ENCODE measurements at places on chromosomes 12 and 14.

DNA sequence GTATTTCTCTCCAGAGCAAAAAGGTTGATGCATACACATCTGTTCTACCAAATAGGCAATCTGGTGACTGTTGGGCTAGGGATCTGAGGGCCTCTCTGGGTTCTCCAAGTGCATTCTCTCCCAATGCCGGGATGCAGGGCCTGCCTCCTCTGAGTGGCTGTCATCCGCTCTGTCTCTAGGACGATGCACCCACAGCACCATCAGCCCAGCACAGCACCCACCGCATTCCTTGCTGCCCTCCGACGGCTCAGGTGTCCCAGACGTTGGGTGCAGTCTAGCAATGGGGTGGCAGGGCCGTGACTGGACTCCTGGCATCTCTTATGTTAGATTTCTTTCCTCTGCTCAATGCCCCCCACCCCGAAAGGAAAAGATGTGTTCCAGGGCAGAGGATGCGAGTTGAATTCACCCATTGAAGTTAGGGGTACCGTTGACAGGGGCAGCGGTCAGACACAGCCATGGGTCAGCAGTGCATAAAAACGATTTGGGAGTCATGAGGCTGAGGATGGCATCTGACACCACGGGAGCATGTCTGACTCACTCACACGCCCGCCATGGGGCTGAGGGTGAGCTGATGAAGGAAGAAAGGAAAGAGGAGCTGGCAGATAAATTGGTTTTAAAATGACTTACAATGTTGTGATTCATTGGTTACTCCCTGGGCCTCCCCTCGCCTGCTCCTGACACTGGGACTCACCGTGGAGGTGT is 93.2 kb upstream of the C14orf180 start:
- no peak for DNase-seq

- DNase-seq: no peak
These were observed 39.4 kb downstream of the NCOR2 start for GRCh38 chr12:124527861-124528561.

- peak; percentile 26 for DNase-seq
These were observed 38.2 kb upstream of the OAS1 start for GRCh38 chr12:112868459-112869041.

GRCh38 chr12:62268956-62269355 is 8.8 kb downstream of the USP15 start:
- DNase-seq: no peak

DNA sequence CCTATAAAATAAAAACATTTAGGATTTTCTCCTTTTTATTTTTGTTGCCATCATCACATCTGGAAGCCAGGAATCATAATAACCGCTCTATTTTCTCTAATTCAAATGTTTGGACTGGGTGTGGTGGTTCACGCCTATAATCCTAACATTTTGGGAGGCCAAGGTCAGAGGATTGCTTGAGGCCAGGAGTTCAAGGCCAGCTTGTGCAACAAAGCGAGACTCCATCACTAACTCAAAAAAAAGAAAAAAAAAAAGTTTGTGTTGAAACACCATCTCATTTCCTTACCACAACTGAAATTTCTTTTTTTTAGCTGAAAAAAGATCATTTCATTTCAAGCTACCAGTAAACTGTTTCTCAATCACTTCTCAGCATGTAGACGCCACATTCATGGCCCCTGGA is 8.8 kb upstream of the BAZ1A start:
- DNase-seq: no peak

DNA sequence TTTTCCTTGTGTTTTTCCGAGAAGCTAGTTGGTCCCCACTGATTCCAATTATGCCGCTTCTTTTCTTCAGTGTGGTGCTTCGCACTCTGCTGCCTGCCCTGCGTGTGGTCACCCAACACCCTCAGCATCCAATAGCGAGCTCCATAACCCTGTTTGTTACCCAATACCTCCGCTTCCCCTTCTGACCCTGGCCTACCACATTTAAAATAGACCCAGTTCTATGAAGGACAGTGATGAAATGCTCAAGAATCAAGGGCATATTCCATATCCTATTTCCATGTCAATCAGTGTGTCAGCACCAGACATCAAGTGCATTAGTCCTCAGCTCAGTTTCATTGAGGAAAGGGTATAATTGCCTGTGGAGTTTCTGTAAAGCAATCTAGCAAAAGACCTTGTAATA is 9.5 kb downstream of the NDRG2 start:
- DNase-seq: no peak

GRCh38 chr14:79278286-79278797 is 933.0 kb downstream of the DIO2 start:
- DNase-seq: no peak

- peak; percentile 26 for DNase-seq
These were observed 593 bp downstream of the CFL2 start for GRCh38 chr14:34713681-34714319.

DNA sequence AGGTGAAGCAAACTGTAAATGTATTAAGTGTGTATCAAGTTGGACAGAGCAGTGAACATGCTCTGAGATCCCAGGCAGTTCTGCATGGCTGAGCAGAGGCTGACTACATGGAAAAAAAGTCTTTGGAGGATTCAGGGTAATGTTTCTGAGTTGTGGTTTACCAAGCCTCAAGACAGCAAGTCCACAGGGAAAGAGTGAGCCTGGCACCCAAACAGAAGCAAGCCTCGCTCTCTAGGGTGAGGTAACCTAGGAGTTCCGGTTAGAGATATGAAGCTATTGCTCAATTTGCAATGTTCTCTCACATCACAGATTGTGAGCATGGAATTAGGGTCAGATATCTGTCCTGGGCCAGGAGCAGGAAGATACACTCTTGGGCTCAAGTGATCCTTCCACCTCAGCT is 158.6 kb downstream of the MON2 start:
- DNase-seq: no peak

GRCh38 chr14:68924186-68925158 is 54.6 kb downstream of the ACTN1 start:
- no peak for DNase-seq

GRCh38 chr12:53078425-53079225 is 565 bp downstream of the SPRYD3 start:
- no peak for DNase-seq

DNA sequence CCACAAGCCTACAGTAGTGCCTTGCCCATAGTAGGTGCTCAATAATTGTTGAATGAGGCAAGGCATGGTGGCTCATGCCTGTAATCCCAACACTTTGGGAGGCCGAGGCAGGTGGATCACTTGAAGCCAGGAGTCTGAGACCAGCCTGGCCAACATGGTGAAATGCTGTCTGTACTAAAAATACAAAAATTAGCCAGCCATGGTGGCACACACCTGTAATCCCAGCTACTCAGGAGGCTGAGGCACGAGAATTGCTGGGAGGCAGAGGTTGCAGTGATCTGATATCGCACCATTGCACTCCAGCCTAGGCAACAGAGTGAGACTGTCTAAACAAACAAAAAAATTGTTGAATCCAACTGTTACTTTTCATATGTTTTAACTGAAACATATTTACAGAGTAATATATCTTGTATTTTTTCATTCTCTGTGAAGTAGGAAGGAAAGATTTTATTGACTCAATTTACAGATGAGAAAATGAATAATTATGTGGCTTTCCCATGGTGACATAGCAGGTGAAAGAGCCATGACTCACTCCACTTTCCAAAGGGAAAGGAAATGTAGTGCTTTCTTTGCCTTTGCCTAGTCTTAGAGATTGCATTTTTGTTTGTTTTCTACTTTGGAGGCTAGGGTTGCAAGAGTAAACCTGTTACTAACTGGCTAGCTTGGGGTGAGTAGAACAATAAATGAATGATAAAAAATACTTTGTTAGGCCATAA is 95.4 kb upstream of the SLC38A4 start:
- DNase-seq: no peak

GRCh38 chr14:61662437-61663311 is 32.6 kb upstream of the HIF1A start:
- peak; percentile 73 for DNase-seq

DNA sequence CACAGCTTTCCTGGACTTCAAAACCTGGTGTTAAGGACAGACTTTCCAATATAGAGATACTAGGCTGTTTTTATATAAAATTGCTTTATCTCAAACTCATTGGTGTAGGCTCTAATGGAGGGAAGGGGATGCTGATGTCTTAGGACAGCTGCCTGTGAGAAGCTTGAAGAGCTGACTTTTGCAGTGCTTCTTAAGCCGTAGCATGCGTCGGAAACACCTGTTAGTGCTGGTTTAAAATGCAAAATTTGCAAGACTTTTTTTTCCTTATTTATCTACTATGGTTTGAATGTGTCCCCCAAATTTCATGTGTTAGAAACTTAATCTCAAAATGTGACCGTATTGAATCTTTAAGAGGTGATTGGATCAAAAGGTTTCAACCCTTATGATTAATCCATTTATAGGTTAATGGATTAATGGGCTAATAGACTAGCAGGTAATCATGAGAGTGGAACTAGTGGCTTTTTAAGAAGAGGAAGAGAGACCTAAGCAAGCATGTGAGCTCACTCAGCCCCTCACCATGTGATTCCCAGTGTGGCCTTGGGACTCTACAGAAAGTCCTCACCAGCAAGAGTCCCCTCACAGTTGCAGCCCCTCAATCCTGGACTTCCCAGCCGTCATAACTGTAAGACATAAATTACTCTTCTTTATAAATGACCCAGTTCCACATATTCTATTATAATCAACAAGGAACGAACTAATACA is 60.9 kb upstream of the FUT8 start:
- DNase-seq: peak; percentile 48

- DNase-seq: no peak
These were observed 85.1 kb upstream of the DAAM1 start for GRCh38 chr14:59103396-59103795.

DNA sequence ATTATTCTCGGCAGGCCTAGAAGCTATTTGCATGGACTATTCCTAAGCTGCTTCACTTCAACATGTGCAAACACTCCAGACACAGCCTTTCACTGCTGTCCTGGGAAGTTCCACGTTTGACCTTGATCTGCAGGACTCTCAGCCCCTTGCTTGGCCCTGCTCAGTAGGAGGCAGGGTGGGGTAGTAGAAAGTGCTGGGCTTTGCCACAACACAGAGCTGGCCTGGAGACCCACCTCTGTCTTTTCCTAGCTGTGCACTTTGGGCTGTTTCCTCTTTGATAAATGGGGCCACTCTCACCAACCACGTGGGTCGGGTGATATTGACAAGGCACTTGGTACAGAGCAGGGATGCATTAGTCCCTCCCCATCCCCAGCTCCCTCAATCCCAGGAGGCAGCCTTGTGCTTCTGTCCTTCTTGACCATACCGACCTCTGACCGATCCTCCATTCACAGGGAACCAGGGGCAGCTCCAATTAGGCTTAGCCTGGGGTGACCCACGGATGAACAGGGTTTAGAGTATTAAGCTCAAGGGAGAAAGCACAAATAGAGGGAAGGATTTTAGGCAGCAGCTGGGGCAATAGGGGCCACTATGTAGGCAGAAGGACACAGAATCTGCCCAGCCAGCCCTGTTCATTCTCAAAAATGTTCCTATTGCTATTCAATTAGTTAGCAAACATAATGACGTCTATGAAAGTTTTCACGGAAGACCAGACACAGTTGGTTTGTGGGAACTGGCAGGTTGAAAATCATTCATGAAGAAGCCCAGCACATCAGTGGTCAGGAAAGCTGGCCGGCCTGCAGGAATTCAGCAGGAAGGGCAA is 63.3 kb downstream of the SYNE3 start:
- no peak for DNase-seq

GRCh38 chr14:105493921-105494605 is 3.0 kb downstream of the TEDC1 start:
- no peak for DNase-seq

DNA sequence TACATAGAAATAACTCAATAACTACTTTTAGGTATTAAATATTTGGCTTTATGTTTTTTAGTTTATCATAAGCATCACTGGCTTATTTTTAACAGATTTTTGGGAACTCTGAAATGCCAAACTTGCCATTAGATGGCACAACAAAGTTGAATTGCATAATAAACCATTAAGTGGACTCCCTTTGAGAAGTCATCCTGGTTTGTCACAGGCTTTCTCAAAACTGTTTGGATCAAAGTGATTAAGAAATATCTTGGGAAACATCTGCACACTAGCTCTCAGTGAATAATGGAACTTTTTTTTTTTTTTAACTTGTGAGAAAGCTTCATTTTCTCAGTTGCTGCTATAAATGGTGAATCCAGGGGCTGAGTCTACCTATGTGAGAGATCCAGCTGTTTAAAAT is 4.3 kb downstream of the SLC16A7 start:
- DNase-seq: no peak

- no peak for DNase-seq
These were observed 4.6 kb downstream of the PKP2 start for GRCh38 chr12:32891956-32892355.

DNA sequence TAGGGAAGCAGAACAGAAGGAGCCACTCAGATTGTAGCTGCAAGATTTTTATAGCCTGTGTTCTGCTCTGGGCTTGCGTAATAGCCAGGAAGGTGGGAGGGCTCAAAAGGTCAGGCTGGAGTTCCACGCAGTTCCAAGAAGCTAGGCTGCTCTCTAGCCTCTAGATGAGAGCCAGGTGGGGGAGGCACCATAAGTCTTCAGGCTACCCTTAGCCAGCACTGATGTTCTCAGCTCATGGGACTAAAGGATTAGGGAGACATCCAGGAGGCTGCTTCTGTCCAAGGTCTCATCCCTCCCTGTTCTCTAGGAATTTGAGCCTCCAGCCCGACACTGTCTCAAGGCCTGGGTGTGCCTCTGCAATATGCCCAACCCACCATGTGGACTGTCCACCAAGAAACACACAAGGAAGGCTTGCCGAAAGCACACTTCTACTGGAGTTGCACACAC is 1.7 kb downstream of the LMBR1L start:
- DNase-seq: no peak

DNA sequence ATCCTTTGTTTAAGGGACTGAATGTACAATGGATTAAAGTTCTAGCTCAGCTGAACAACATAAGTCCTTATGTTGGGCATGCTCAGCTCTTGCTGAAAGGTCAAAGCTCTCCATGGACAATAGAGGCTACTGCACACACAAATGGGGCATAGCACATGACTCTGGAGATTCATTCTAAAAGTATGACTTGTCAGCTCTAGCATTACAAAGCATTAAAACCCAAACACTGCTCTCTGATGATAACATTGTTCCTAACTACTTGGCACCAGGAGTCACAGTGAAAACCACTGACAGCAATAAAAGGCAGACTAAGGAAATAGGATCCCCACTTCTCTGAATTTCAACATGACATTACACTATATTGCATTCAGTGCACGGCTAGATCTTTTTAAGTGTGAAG is 21.9 kb upstream of the FSCB start:
- no peak for DNase-seq

Data from GM10248 (cell line).